ENCODE measurements at places on chromosomes 3 and 15.

GRCh38 chr3:69563981-69564380 lies 175.3 kb upstream of the MITF start:
- DNase-seq = no peak

DNA sequence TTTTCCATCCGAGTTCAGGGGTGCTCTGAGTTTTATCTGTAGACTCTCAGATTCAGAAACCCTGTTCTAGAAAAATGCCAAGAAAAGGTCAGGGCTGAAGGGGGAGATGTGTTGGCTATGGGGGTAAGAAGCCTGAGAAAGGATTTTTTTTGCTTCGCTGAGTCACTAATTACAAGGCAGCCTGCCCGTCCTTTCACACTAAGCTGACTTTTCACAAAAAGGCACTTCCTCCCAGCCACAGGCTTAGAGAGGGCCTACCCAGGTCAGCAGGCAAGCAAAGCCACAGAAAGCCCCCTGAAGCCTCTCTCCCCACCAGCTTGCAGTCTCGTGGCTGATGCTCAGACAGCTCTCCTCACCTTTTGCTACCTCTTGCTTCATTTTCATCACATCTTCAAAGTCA lies 192.6 kb upstream of the PRICKLE2 start:
- DNase-seq = no peak

DNA sequence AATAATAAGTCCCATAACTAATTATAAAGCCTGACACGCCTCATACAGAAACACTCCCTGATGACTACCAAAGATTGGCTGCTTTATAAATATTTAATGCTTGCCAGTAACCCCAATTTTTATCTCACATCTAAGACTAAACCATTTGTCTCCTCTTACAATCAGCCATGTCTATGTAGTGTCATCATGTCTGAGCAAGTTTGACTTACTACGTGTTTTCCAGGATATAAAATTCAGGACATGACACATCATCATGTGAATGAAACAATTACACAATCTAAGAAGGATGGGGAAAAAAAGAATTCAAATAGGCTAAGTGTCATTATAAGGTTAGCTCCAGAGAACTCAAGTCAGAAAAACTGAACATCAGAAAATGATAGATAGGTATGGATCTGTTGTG lies 208.7 kb downstream of the MECOM start:
- DNase-seq = no peak

DNA sequence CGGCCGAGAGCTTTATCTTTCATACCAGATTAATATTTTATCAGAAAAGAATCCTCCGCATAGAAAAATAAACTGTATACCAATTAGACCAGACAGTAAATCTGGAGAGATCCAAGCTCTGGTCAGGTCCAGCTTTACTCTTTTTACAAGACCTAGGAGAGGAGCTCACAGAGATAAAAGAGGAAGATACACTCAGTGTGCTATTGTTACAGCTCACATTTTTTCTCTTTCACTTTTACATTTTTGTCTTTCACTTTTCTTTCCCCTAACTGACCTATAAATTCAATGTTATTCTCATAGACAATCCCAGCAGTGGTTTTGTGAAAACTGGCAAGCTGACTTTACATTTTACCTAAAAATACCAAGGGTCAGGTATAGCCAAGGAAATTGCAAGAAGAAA lies 55.8 kb downstream of the GUCA1C start:
- no peak for DNase-seq

GRCh38 chr3:17577796-17578520 lies 164.5 kb downstream of the TBC1D5 start:
- DNase-seq = no peak

DNA sequence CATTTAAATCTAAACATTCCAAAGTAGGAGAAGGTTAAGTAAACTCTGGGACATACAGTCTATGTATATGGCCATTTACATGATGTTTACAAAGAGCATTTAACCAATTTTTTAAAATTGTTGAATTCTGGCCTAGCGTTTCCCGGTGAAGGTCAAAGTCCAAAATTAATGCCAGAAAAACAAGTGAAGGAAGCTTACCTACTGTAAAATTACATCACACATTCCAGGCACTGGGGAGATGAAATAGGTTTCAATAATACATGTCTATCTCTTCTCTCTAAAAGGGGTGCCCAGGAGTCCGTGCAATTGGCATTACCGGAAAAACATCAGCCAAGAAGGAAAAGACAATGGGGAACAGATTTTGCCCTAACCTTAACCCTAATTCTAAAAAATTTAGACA lies 358.8 kb downstream of the VPS13C start:
- DNase-seq = no peak

GRCh38 chr3:169172535-169172934 lies 491.0 kb downstream of the MECOM start:
- no peak for DNase-seq

GRCh38 chr3:107132674-107133073 lies 244.6 kb upstream of the CCDC54 start:
- no peak for DNase-seq

Data from putamen (tissue), 1 donor.